ENCODE measurements at places on chromosomes 1 and 21. TPM values are rescaled to one million over a fixed set of nuclear protein-coding genes. Genes with fewer than 3 reads are reported as not detected.

DNA sequence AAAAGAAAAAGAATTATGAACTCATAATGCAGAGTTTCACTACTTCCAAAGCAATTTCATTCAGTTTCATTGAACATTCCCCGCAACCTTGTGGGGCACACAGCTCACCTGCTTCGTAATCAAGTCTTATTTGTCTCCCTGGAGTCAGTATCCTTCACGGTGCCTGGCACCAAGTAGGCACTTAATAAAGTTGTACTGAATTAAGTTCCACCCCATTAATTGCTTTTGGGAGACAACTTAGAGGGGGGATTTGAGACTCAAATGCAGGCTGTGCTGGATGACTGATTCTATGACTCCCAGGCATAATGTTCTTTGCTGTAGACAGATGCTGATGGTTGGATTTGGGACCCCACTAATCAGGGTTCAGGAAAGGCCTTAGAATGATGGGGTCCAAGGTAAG lies 6.5 kb upstream of the ID3 start:
- no peak for DNase-seq
- no peak overlapping the region for H3K27ac ChIP-seq
- H3K4me3 ChIP-seq = no peak overlapping the region
- H3K27me3 ChIP-seq = no peaks in the 10 kb centered on the region

The LDLRAD1 gene
- not detected for polyA plus RNA-seq

The LCA5L gene
- polyA plus RNA-seq = 0.38 TPM

The SYT14 gene
- 0.08 TPM for polyA plus RNA-seq

The PTGFR gene
- polyA plus RNA-seq = 0.06 TPM

DNA sequence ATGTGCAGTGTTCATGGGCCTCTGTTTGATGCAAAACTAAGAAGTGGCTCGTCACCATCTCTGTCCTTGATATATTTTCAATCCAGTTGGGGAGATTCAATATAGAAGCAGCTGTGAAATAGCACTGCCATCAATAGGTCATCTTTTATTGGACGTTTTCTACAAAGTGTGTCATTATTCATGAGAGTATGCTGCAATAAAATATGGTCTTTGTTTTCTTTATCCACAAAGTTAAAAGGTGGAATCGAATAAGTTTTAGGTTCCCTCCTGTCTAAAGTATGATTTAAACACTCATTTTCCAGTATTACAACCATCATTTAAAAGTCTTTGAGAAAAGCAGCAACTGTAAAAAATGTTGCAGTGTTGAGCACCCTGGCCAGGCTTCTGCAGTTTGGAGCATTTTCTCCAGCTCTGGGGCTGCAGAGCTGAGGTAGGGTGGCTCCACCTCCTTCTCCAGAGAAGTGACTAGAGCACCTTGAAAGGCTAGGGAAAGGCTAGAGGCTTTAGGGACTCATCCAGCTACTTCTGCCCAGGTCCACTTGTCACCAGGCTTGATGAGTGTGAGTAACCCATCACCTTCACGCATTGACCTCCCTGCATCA lies 56.5 kb upstream of the DNAH14 start:
- no peak overlapping the region for H3K4me3 ChIP-seq
- no peak overlapping the region for H3K27ac ChIP-seq
- DNase-seq = no peak

- H3K36me3 ChIP-seq = peaks cover 5% of the 10 kb centered on the region
- H3K27ac ChIP-seq = peak overlapping the region; percentile 56
- H3K27me3 ChIP-seq = no peaks in the 10 kb centered on the region
- no peak for DNase-seq
- peak overlapping the region; percentile 99 for H3K4me3 ChIP-seq
These were observed 2.0 kb downstream of the IFI16 start for GRCh38 chr1:159011751-159012150.

GRCh38 chr1:7847599-7847998 lies 5.3 kb downstream of the UTS2 start:
- H3K27me3 ChIP-seq = no peaks in the 10 kb centered on the region
- H3K36me3 ChIP-seq = no peaks in the 10 kb centered on the region
- no peaks in the 10 kb centered on the region for H3K4me1 ChIP-seq
- DNase-seq = no peak
- no peak overlapping the region for H3K4me3 ChIP-seq
- H3K27ac ChIP-seq = no peak overlapping the region

GRCh38 chr1:201468501-201468843 lies 516 bp downstream of the PHLDA3 start:
- H3K36me3 ChIP-seq = peaks cover 12% of the 10 kb centered on the region
- H3K27ac ChIP-seq = peak overlapping the region; percentile 13
- DNase-seq = peak; percentile 54
- peak overlapping the region; percentile 13 for H3K4me3 ChIP-seq
- peaks cover 3% of the 10 kb centered on the region for H3K27me3 ChIP-seq

The DYNLT5 gene
- polyA plus RNA-seq = 3.1 TPM

DNA sequence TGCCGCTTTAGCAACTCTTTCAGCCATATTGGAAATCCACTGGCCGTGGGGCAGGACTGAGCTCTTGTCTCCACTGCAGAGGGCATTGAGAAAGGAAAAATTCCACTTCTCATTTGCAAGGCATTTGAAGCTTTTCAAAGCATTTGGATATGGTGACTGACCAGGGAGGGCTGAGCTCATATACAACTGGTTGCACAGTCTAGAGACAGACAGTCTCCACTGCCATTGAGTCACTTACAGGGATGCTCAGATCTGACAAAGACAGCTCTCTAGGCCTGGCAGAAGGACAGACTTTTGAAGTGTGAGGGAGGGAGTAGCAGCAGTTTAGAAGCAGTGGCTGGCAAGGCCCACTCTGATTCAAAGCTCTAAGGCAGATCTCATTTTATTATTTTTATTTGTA lies 24.2 kb downstream of the NCF2 start:
- H3K27me3 ChIP-seq = no peaks in the 10 kb centered on the region
- H3K4me1 ChIP-seq = peaks cover 4% of the 10 kb centered on the region
- no peak for DNase-seq
- no peak overlapping the region for H3K4me3 ChIP-seq
- no peak overlapping the region for H3K27ac ChIP-seq

- H3K36me3 ChIP-seq = no peaks in the 10 kb centered on the region
- H3K27me3 ChIP-seq = no peaks in the 10 kb centered on the region
- no peak for DNase-seq
- no peak overlapping the region for H3K4me3 ChIP-seq
- H3K27ac ChIP-seq = no peak overlapping the region
These were observed 79.6 kb downstream of the NEGR1 start for GRCh38 chr1:72202761-72203160.

DNA sequence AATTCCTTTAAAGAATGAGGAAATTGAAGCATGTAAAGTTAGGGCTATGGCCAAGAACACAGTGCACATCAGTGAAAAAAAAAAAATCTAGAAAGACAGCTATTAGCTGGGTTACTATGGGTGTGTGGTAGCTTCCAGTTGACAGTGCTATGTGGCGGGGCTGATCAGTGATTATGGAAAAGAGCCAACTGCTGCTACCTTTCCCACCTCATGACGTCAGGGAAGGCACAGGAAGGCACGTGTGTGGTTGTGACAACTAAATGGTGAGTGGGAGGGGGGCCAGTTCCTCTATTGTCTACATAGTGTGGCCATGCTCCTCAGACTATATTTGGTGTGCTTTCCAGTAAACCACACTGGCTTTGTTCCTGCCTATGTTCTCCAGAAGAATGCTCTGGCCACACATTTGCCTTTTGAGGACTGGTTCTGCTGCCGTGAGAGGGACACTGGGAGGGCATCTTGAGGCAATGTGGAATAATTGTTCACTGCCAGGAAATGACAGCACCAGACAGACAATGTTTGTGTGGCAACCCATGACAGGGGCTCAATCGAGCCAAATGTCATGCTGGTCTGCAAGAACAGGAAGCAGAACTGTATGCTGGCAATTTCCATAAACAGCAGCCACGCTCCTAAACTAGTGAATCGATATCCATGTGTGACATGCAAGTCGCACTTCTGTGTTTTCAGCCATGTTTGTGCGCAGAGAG lies 3.0 kb upstream of the SDE2 start:
- H3K4me1 ChIP-seq = peaks cover 42% of the 10 kb centered on the region
- no peaks in the 10 kb centered on the region for H3K36me3 ChIP-seq
- no peaks in the 10 kb centered on the region for H3K27me3 ChIP-seq
- H3K27ac ChIP-seq = peak overlapping the region; percentile 87
- no peak overlapping the region for H3K4me3 ChIP-seq

DNA sequence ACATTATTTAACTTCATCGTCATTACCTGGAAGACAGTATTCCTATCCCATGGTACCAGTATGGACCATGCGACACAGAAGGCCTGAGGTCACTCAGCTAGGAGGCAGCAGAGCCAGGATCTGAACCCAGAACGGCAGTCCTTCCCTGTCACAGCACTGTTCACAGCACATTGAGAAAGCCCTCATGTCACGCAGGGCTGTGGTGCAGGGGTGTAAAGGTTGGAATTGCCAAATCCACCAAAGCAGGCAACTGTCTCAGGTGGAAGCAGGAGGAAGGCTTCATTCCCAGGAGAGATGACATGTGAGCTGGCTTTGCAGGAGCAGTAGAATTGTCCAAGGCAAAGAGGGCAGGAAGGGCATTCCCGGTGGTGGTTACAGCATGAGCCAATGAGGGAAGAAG lies 9.9 kb upstream of the TTC22 start:
- no peak overlapping the region for H3K27ac ChIP-seq
- no peaks in the 10 kb centered on the region for H3K27me3 ChIP-seq
- H3K4me3 ChIP-seq = no peak overlapping the region
- DNase-seq = no peak

- H3K27ac ChIP-seq = no peak overlapping the region
- DNase-seq = peak; percentile 56
- H3K4me3 ChIP-seq = no peak overlapping the region
- H3K4me1 ChIP-seq = peaks cover 38% of the 10 kb centered on the region
- H3K36me3 ChIP-seq = no peaks in the 10 kb centered on the region
These were observed 2.9 kb downstream of the QSOX1 start for GRCh38 chr1:180157576-180158057.

The CDC42BPA gene
- polyA plus RNA-seq = 23.6 TPM

DNA sequence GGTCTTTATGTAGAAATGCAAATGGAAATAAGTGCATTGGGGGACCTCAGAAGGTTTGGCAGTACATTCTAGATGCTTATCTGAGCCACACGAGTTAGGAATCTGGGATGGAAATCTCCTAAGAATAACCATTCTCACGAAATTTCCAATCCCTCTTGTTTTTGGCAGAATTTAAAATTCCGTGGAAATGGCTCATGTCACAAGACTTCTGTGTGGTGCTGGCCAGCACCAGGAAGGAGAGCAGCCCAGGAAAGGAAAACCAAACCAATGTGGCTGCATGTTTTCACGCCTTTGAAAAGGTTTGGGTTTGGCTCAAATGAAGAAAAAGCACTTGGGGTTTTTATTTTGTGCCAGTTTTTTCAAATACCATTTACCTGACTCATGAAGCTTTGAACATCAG lies 80.1 kb upstream of the KCNK2 start:
- no peak overlapping the region for H3K4me3 ChIP-seq
- no peaks in the 10 kb centered on the region for H3K36me3 ChIP-seq
- H3K27ac ChIP-seq = no peak overlapping the region
- H3K27me3 ChIP-seq = no peaks in the 10 kb centered on the region
- H3K4me1 ChIP-seq = no peaks in the 10 kb centered on the region

- no peaks in the 10 kb centered on the region for H3K36me3 ChIP-seq
- no peaks in the 10 kb centered on the region for H3K27me3 ChIP-seq
- peaks cover 7% of the 10 kb centered on the region for H3K4me1 ChIP-seq
- no peak for DNase-seq
These were observed 21.0 kb downstream of the SPRTN start for GRCh38 chr1:231359113-231359512.

DNA sequence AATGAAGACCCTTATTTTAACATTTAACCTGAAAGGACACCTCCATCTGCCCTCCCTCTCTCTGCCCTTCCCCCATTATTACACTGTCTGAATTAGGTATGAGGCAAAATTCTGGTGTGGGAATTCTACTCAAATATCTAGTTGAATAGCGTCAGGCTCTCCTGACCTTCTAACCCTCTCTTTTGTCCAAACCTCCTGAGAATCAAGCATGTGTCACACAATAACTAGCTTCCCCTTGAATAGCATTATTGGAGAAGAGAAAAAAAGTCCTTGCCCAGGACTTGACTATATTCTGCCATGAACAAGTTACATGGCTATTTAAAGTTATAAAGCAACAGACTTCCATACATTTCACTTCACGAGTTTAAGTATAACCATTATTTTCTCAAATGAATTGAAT lies 35.5 kb downstream of the USH2A start:
- H3K4me3 ChIP-seq = no peak overlapping the region
- no peaks in the 10 kb centered on the region for H3K36me3 ChIP-seq
- no peak for DNase-seq
- no peaks in the 10 kb centered on the region for H3K27me3 ChIP-seq
- no peak overlapping the region for H3K27ac ChIP-seq

- no peaks in the 10 kb centered on the region for H3K27me3 ChIP-seq
- H3K4me3 ChIP-seq = no peak overlapping the region
- H3K27ac ChIP-seq = no peak overlapping the region
These were observed 219.7 kb downstream of the NFIA start for GRCh38 chr1:61301824-61302657.

The RIT1 gene
- 65.5 TPM for polyA plus RNA-seq

DNA sequence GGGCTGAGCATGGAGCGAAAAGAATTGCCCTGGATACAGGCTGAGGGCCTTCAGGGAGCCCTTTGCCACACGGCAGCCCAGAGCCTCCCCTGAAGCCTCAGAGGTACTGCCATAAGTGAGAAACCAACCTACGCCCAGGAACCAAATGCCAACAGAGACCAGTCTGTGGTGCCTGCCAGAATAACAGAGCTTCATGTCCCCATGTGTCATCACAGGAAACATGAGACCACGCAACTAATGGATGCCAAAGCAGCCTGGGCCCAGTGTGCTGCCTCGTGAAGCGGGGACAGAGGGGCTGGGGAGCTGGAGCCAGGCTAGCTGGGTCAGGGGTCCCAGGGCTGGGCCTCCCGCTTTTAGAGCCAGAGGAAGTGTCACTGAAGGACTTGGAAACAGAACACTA lies 18.7 kb upstream of the STUM start:
- H3K27me3 ChIP-seq = peaks cover 5% of the 10 kb centered on the region
- no peak overlapping the region for H3K4me3 ChIP-seq
- DNase-seq = no peak
- no peaks in the 10 kb centered on the region for H3K4me1 ChIP-seq
- H3K27ac ChIP-seq = no peak overlapping the region

The SLC2A5 gene
- polyA plus RNA-seq = not detected

The CDK11B gene
- polyA plus RNA-seq = 16.4 TPM

DNA sequence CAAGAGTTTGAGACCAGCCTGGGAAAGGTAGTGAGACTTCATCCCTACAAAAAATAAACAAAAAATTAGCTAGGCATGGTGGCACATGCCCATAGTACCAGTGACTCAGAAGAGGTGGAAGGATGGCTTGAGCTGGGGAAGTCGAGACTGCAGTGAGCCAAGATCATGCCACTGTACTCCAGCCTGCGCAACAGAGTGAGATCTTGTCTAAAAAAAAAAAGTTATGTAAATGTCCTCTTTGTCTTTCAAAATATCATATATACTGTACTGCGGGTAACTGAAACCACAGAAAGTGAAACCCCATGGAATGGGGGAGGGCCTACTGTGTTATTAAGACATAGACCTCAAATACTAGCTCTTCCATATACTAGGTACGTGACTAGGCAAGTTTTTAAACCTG lies 20.8 kb downstream of the ACADM start:
- no peak overlapping the region for H3K27ac ChIP-seq
- no peaks in the 10 kb centered on the region for H3K27me3 ChIP-seq
- no peak for DNase-seq
- no peak overlapping the region for H3K4me3 ChIP-seq
- no peaks in the 10 kb centered on the region for H3K4me1 ChIP-seq
- peaks cover 16% of the 10 kb centered on the region for H3K36me3 ChIP-seq

The AMY1A gene
- not detected for polyA plus RNA-seq

The CLCA4 gene
- polyA plus RNA-seq = not detected

The SNIP1 gene
- polyA plus RNA-seq = 5.0 TPM

All from endothelial cell of umbilical vein (primary cell).